ENCODE measurements at places on chromosomes 1 and 21.

DNA sequence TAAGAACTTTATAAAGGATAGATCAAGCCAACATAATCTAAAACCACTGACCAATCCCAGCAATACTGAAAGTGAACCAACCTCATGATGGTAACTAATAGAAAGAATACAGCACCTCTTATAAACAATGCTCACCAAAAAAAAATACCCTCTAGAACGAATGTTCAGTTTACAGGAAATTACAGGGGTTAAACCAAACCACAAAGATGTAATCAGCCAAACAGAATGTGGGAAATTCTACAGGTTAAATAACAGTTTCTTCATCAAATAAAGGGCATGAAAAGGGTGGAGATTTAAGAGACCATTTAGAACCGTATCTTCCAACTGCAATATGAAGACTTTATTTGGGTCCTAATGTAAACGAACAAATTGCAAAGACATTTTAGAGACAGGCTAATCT lies 30.4 kb downstream of the ARID4B start:
- DNase-seq: no peak

DNA sequence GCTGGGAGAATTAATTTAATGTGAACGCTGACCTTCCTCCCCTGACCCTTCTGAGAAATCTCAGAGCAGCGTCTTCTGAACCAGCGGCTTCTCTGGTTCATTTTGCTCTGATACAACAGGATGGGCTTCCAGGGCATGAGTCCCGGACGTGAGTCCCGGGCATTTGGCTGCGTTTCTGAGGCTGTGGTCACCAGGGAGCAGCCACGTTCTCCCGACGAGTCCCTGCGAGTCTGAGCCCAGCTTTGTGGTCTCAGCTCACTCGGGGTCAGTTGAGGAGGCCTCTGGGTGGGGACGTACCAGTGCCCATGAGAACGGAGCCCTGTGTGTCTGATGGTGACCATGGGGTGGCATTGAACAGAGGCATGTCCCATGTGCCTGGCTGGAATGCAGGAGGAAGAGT lies 17.7 kb upstream of the OBSCN start:
- DNase-seq: no peak

- no peak for DNase-seq
These were observed 14.1 kb upstream of the KLHDC7A start for GRCh38 chr1:18466676-18467075.

GRCh38 chr1:63746129-63746864 lies 27.5 kb upstream of the ROR1 start:
- DNase-seq: no peak

DNA sequence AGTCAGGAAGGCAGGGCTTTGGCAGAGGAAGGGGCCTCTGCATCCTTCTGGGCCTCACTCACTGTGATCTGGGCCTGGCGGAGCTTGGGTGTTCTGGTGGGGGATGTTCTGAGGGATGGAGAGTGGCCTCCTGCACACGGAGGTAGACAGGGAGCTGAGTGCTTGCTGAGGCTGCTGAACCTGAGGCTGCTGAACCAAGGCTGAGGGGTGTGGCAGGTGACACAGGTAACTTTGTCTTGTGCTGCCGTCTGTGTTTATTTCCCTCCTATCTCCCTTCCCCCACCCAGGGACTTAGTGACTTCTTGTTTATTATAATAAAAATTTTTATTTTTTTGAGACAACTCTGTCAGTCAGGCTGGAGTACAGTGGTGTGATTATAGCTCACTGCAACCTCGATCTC lies 37.7 kb upstream of the IFNLR1 start:
- DNase-seq: no peak

DNA sequence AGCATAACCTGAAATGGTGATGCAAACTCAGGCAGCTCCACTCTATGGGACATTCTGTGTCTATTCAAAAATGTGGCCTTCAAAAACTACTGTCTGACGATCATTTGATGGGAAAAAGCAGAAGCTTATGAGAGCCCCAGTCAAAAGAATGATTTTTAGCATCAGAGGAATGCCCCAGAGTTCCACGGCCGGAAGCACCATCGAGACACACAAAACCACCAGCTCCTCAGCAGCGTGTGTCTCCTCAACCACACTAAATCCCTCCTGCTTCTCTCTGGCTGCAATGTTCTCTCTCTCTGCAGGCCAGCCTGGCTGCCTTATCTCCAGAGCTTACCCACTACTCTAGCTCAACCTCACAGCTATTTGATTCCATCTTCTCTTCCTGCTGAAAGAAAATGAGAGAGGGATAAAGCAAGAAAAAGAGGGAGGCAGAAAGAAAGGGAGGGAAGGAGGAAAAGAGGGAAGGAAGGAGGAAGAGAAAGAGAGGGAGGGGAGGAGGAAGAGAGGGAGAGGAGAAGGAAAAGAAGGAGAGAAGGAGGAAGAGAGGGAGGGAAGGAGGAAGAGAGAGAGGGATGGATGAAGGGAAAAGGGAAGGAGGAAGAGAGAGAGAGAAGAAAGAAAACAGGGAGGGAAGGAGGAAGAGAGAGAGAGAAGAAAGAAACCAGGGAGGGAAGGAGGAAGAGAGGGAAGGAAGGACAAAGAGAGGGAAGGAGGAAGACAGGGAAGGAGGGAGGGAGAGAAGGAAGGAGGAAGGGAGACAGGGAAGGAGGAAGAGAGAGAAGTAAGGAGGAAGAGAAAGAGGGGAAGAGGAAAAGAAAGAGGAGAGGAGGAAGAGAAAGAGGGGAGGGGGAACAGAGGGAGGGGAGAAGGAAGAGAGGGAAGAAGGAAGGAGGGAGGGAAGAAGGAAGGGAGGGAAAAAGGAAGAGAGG lies 33.5 kb upstream of the LAPTM5 start:
- no peak for DNase-seq

DNA sequence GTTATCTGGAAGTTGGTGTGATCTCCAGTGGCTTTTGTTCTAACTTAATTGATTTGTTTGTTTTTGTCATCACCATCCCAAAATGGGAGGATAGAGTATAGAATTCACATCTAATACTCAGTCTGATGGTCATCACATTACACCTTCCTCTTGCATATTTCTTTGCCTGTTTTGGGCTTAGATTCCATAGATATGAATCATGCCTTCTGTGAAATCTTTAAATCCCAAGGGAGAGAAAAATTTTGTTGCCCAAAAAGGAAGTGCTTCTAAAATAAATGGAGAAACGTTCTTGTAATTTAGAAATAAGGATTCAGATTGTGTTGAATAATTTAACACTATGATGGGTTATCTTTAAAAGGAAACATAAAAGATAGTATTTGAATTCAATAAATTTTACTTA lies 446.0 kb upstream of the LRRC7 start:
- DNase-seq: no peak

GRCh38 chr1:119816407-119816806 lies 5.1 kb upstream of the REG4 start:
- no peak for DNase-seq

GRCh38 chr1:161287482-161288054 lies 22.2 kb downstream of the MPZ start:
- no peak for DNase-seq

All from NCI-H1092 (cell line).